Tibial artery (tissue), 4 donors: ENCODE measurements at places on chromosomes 6 and 20.

- DNase-seq: peak; percentile 15
Observed at GRCh38 chr6:36851626-36852025, 12.4 kb upstream of the CPNE5 start.

DNA sequence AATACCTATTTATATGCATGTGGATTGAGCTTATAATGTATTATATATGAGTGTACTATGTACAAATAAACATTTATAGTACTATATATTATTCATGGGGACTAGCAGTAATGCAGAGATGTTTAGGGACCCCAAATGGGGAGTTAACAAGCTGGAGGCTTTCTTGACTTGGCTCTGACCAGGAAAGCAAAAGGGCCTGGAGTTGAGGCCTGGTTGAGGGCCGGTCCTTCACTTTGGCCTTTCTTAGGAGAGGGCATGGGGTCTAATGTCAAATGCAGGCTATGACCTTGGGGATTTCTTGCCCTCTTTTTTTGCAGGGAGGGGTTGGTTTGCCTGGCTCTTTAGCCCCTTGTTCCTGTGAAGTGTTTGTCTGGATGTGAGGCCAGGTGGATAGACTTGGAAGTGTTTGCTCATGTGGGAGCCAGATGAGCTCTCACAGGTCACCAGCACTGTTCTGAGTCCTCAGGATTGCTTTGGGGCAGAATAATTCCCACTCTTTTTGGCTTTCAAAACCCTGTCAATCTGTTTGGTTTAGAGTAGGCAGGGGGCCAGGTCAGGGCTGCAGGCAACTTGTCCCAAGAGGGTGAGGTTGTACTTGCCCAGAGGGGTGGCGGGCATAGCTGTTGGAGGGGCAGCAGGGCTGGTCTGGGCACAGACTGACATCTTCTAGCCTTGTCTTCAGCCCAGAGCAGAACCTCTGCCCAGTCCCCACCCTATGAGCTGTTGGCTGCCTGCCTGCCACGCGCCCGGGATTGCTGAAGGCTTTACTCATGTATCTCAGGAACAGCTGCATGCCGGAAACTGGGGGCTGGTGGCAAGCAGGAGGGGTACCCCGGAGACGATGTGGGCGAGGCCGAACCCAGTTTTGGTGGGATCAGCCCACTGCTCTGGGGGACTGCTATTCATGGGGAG is 14.6 kb downstream of the TJAP1 start:
- DNase-seq: peak; percentile 88

GRCh38 chr6:35181933-35182612 is 31.7 kb upstream of the SCUBE3 start:
- DNase-seq: peak; percentile 79

DNA sequence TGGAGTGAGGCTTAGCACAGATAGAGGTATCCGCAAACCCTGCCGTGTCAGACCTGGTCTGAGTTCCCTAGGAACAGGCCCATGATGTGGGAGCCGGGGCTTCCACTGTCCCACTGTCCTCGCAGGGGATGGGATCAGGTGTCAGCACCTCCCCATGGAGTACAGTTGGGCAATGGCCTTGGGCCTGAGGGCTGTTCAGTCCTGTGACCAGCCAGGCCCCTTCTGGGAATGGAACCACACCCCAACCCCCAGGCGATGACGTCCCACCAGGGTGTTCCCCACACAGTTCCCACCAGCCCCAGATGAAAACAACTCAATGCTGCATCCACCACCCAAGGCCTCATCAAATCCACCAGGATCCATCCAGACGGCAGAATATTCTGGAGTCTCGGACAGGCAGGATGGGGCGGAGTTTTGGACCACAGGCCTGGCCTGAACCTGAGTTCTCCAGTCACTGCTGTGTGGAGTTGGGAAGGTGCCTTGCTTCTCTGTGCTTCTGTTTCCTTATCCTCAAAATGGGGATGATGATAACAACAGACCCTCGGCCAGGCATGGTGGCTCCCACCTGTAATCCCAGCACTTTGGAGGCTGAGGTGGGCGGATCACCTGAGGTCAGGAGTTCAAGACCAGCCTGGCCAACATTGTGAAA is 62.2 kb downstream of the UBE2V1 start:
- no peak for DNase-seq

DNA sequence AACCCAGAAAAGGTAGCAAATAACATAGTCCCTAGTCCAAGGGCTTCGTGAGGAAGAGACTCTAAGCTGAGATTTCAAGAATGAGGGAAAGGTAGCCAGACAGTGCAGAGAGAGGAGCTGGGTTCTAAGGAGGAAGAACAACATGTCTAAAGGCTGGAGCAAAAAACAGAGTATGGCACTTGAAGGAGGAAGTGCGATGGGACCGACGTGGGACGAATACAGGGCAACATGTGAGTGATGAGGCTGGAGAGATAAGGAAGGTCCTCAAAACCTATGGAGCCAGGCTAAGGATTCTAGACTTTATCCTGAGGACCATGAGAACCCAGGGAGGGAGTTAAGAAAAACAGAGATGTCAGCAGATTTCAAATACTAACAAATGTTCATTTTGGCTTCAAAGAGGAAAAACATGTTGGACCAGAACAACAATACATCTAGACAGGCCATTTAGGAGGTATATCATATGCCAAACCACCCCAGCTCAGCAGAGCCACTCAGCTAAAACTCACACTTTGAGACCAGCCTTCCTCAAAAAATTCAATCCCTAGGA is 17.5 kb downstream of the ATXN1 start:
- no peak for DNase-seq

DNA sequence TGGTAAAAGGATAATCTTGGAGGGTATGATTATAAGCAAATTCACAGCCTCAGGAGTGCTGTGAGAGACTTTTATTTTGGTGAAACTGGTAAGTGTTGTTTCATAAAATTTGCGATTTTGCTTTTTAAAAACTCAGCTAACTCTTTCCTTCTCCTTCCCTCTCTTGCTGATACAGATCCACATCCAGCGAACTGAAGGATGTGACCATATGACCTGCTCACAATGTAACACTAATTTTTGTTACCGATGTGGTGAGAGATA is 77.2 kb upstream of the TPD52L1 start:
- DNase-seq: no peak

DNA sequence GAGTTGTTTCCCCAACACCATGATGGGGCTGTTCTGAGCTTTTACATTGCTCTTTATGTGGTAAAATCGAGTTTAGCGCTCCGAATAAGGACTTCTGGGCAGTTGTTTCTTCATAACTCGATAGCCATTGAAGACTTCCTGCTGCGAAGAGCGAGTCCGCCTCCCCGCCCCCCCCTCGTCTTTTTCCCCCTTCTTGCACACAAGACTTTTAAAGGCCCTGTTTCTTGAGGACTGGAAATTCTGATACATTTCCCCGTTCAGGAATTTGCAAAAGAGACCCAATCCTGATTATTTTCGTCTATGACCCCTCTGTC is 1.5 kb upstream of the CITED2 start:
- DNase-seq: no peak

DNA sequence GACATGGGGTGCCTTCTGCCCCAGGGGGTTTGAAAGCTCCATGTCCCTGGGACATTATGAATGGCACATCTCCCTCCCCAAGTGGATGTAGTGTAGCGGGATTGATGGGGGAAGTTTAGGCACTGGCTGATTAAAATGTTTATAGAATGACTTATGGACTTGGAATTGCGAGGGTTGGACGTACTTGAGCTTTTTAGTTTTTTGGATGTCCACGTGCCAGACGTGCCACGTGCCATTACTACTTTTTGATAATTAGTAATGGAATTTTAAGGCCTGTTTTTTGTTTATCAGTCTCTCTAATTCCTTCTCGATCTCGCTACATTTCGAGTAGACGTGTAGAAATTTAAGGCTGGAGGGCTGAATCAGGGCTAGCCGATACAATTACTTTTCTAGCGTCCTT is 162.8 kb downstream of the TBXT start:
- DNase-seq: no peak

DNA sequence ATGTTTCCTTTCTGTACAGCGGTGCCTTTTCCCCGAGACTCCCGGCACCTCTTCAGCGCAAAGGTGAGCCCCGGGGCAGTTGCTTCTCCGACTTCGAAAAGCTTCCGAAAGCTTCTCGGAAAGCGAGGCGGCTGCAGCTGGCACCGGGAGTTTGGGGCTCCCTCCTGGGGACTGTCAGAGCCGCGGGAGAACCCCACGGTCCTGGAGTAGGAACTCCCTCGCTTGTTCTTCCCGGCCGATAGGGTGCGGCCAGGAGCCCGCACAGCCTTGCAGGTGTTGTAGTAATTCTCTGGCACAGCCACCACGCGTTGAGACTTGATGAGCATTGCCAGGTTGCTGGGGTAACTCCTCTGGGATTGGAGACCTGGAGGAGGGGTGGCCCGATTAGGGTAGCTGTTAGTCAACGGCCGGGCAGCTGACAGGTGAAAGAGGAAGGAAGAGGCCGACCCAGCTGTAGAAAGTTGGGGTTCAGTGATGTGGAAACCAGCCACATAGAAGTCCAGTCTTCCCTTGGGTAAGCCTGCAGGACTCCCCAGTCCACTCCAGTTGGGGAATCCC is 721 bp downstream of the KDM1B start:
- DNase-seq: peak; percentile 74

- no peak for DNase-seq
Observed at GRCh38 chr6:125195526-125195925, 42.0 kb downstream of the TPD52L1 start.

DNA sequence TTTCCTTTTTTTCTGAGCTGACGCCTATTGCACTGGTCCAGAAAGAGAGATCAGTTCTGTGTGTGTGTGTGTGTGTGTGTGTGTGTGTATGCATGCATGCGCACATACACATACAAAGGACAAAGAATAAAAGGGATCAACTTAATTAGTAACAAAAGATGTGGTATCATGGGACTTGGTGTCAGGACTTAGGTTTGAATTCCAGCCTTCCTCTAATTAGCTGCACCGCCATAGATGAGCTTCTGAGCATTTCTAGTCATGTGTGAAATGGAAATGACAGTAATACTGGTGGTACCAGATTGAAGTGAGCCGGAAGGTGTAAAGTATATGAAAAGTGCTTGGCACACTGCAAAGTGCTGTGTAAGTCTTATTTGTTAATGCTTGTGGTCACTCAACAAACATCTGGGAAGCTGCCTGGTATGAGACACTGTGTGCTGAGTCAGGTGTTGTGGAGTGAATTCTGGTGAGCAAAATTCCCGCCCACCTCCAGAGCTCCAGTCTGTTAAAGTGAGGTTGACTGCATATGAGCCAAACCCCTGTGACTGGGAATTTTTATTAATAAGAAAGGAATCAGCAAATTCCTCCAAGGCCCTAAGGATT is 12.4 kb downstream of the DAAM2 start:
- DNase-seq: no peak

DNA sequence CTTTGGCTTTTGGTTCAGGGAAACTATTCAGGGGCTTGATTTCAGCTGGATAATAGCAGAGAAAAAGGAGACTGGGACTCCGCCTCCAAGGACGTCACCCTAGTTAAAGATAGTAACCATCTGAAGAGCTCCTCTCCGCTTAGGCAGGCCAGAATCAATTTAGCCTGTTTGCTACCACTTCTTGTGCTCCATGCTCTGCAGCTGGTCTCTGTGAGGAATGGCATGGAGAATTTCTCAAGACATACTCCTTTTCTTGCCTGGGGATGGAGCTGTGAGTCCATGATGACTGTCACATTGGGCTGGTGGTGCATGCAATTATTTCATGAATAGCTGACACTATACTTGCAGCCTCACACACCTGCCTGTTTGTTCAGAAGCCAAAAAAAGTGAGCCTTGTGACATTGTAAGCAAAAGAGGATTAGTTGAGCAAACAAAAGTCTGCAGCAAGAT is 61.4 kb downstream of the TXLNB start:
- DNase-seq: no peak

DNA sequence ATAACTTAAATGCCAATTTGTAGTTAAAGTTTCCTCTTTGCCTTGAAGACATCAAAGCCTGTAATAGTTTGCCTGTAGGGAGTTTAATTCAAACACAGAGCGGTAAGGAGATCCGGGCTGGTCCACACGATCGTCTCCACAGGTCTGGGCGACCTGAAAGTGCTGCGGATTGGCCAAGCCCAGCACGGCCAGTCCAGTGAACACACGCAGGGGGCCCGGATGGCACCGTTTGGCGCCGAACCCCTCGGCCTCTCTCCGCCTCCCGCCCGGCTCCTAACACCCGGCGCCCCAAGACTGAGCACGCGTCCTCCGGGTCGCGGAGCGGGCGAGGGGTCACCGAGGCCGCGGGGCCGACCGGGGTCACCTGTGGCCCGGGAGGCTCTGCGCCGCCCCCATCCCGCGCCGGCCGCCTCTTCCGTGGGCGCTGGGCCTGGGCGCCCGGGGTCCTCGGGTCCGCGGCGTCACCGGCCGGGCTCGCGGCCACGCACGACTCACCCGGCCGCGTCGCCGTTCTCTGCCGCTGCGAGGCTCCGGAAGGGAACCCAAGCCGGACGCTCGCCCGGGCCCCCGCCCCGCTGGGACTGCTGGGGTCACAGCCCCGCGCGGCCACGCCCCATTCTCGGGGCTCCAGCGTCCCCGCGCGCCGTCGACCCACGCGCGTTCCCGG is 481 bp downstream of the SERPINB6 start:
- peak; percentile 90 for DNase-seq

DNA sequence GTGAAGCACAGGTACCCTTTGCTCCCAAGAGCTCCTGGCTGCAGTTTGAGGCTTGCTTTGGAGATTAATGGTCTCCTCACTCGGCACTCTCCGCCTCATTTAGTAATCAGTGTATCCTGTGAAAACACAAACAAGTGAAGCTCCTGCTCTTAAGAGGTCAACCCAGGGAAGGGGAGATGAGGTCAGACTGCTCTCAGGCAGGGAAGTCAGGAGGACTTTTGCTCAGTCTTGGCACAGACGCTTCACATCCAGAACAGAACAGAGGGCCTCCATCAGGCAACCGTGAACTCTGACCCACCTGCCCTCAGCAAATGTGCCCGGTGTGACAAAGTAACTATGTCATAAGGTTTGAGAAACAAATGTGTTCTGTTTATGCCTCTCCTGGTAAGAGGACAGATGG is 428.8 kb upstream of the JARID2 start:
- DNase-seq: no peak

DNA sequence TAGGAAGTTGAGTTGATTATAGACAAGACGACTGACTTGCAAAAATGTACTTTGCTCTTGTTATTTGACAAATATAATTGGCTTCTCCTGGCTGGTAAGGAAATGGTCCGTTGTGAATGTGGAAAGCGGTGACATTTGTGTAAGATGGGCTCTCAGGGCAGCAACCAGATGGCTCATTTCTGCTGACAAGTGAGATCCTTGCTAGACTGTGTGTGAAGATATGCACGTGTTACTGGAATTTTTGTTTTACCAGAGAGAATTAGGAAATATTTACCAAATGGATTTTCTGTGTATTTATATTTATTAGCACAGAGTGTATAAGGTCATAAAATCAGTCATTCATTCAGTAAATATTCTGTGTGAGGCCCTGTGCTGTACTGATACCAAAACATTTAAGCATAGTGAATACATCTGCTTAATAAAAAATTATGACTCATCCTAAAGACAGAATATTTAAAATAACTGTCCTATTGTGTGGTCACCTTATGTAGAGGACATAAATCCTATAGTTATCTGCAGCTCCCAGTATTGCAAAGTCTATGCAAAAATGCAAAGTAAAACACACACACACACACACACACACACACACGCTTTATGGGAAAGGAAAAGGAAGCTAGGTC is 109.9 kb upstream of the ASF1A start:
- DNase-seq: no peak

DNA sequence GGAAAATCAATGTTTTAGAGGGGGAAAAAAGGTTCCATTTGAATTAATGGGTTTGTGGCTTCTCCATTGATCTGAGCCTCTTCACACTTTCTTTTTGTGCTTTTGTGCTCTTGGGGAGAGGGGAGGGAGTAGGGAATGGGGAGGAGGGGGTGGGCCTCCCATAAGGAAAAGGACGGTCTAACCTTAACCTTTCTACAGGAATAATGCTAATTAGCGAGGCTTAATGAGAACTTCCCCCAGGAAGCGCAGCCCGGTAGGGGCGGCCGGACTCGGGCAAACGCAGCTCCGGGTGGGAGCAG is 103.0 kb downstream of the NOL4L start:
- no peak for DNase-seq
